Type B pancreatic cell (in vitro differentiated cells): ENCODE measurements at places on chromosomes 4 and X. TPM values are rescaled to one million over a fixed set of nuclear protein-coding genes. Genes with fewer than 3 reads are reported as not detected.

DNA sequence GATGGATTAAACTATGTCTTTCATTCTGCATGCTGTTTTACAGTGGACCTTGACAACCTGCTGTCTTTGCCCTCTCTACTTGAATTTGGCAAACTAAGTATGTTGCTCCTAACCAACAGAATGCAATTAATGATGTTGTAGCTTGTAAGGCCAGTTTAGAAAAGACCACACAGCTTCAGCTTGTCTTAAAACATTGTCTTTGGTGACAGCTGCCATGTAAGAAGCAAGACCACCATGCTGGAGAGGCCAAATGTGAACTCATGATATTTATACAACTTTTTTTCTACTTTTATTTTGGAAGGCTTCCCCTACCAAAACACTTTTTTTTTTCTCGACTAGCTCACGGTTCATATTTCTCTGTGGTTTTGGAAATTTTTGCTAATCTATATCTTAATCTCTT, 278.0 kb upstream of the GNPDA2 start:
- no peak overlapping the region for H3K27ac ChIP-seq
- H3K36me3 ChIP-seq, result no peaks in the 10 kb centered on the region
- DNase-seq, result no peak
- H3K4me3 ChIP-seq, result no peak overlapping the region
- H3K27me3 ChIP-seq, result peaks cover 1% of the 10 kb centered on the region

DNA sequence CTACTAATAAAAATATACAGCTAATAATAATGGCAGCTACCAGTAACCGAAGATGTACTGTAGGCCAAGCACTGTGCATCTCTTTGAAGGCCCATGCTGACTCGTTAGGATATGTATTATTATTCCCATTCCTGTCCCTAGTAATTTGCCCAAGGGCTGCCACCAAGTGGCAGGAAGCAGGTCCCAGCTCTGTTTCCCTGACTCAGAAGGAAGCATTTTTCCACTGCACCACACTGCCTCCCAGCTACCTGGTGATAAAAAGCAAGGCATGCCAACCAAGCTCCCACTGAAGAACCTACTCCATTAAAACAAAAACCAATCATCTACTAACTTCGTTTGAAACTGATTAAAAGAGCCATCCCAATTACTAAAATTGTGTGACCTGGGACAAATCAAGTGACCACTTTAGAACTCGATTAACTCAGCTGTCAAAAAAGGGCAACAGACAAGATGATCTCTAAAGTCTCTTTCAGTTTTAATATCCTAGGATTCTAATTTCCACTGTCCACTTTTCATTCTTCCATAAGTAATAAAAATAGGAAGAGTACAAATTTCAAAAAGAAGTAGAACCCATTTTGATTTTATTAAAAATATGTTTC, 24.3 kb upstream of the PGM2 start:
- no peaks in the 10 kb centered on the region for H3K27me3 ChIP-seq
- peaks cover 15% of the 10 kb centered on the region for H3K4me1 ChIP-seq
- H3K4me3 ChIP-seq, result no peak overlapping the region
- DNase-seq, result no peak
- peak overlapping the region; percentile 6 for H3K27ac ChIP-seq

GRCh38 chrX:32788936-32789335, 422.4 kb downstream of the DMD start:
- no peak overlapping the region for H3K4me3 ChIP-seq
- no peaks in the 10 kb centered on the region for H3K36me3 ChIP-seq
- no peak for DNase-seq
- no peaks in the 10 kb centered on the region for H3K27me3 ChIP-seq

Gene NR0B1
- 12.7 and 14.1 TPM in 2 replicates for total RNA-seq

GRCh38 chr4:113179091-113179490, 129.6 kb downstream of the ANK2 start:
- no peak for DNase-seq
- no peak overlapping the region for H3K4me3 ChIP-seq
- H3K27me3 ChIP-seq, result no peaks in the 10 kb centered on the region
- H3K36me3 ChIP-seq, result no peaks in the 10 kb centered on the region
